GM12864 (cell line): ENCODE measurements at places on chromosomes 4 and X.
A peak's percentile ranks its signal among the peaks of the same experiment; 100 is the strongest.

GRCh38 chr4:42277291-42277690 is 120.0 kb upstream of the SHISA3 start:
- no peak for DNase-seq

GRCh38 chr4:98674404-98675173 is 16.2 kb upstream of the TSPAN5 start:
- DNase-seq: no peak

- no peak for DNase-seq
Observed at GRCh38 chr4:117383468-117383867, 298.1 kb upstream of the TRAM1L1 start.

DNA sequence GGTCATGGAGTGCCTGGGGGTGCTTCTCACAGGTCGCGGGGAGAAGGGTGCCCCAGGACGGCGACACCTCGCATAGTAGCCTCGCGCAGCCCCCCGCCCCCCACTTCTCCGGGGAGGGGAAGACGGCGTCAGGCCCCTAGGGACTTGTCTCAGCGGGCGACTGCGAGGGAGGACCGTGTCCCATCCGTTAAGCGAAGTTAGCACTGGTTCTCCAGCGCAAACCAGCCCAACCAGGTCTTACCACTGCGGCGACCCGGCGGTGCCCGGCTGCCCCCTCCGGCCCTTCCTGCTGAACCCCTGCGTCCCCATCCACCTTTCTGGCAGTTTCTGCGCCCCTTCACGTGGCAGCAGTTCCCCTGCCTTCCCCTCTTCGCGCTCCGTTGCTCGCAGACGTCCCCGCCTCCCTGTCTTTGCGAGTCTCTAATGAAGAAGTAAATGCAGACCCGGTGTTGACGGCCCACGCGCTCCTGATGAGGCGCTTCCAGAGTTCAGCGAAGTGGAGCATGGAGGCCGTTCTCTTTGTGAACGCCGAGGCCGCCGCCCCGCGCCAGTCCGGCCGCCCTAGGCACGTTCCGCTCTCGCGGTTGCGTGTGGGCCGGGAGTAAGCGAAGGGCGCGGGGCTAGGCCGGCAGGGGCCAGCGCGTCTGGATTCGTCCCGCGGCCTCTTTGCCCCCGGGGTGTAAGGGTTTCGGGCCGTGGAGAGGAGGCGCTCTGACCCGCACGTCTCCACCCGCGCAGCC is 3.0 kb downstream of the SLIT2 start:
- no peak for DNase-seq

GRCh38 chr4:85929961-85930665 is 429.7 kb downstream of the MAPK10 start:
- no peak for DNase-seq

DNA sequence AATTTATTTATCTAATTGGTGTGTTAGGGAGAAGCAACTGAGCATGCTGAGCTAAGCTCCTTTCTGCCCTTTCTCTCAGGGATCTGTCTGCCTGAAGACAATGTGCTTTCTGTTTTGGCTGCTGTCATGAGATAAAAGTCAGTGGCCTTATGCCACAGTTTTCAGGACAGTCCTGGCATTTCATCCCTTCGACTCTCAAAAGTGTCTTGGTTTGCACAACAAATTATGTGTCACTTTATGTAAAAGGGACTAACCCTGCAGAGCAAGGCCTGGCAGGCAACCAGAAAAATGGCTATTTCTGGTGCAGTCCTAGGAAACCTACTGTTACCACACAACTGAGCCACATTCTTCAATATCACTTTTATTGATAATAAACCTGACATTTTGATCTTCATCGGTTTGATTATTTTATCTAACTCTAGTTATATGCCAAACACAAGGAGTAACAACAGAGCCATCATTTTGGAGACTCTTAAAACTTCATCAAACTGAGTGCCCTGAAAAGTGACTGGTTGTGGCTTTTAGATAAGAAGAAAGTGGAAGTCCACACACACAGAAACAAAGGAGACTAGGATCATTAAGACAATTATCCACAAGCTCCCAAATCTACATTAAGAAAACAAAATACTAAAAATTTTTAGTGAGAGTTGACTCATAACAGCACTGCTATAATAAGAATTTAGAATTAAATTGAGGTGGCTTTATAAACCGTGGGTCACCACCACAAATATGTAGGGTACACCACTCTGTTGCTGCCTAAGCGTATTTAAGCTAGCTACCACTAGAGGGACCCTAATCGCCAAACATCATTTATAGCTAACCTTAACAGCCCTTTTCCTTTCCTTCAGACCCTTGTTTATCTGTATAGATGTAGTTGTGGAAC is 95.9 kb upstream of the PTPN13 start:
- no peak for DNase-seq

- peak; percentile 53 for DNase-seq
Observed at GRCh38 chr4:71006203-71006907, 12.9 kb downstream of the DCK start.

GRCh38 chr4:8451440-8452182 is 11.0 kb downstream of the TRMT44 start:
- no peak for DNase-seq

DNA sequence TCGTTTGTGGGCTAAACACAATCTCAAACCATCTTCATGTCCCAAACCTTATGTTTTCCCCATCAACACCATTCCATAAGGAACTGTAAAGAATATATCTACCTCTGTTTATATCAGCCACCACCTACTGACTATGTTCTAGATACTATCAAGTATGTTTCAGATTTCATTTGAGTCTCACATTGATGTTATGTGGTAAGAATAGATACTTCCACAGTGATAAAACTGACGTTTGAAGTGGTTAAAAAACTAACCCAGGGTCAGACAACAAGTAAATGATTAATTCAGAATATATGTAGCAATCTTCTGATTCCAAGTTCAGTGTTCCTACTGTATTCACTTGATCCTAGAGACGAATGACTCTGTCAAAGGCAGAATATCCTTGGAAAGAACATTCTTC is 156.8 kb upstream of the RASGEF1B start:
- no peak for DNase-seq

GRCh38 chrX:829145-829544 is 198.6 kb downstream of the SHOX start:
- no peak for DNase-seq

DNA sequence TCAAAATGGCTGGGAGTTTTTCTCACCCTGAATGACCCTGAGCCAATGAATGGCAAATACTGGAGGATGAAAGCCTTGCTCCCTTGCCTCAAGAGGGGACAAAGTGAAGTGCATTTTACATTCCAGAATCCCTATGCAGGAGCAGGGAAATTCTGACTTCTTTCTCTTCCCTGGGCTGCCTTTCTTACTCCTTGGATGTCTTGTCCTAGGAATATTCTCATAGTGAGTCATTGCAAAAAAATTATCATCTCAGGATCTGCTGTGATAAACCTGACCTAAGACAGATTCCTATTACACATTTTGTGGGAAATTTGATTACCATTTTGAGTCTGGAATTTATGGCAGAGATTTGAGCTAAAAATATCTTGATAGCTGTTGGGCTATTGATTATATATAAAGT is 199.9 kb downstream of the TMA16 start:
- DNase-seq: no peak

DNA sequence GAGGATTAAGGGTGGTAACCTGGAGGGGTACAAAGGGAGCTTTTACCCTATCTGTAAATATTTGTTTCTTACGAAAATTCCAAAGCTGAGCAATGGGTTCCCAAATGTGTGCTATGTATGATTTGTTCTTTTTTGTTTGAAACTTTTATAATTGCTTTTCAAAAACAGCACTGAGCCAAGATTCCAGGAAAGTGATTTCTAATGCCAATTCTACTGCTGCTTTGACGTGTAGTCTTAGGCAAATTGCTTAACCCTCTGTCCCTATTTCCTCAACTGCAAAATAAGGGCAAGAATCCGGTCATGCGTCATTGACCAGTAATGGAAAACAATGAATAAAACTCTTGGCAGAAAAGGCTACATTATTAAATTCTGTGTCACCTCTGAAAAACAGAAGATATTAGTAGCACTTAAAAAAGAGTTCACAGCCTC is 454.7 kb downstream of the IL15 start:
- DNase-seq: no peak

DNA sequence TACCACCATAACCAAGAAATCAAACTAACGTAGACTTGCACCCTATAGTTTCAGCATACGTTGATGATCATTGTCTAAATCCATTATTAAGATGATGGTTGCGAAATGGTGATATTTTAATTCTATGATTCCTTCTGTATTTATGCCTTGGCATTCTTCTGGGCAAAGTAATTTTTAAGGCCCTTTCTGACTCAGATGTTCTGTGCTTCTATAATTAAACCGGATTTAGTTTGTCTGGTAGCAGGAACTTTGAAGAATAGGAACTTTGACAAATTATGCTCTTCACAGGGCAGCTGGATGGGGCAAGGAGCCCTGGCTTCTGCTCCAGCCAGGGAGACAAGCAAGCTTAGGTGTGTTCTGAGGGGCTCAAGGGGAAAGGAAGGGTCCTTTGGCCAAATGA is 23.8 kb upstream of the PLAC1 start:
- DNase-seq: no peak

GRCh38 chr4:177740563-177740962 is 298.3 kb upstream of the AGA start:
- DNase-seq: no peak

DNA sequence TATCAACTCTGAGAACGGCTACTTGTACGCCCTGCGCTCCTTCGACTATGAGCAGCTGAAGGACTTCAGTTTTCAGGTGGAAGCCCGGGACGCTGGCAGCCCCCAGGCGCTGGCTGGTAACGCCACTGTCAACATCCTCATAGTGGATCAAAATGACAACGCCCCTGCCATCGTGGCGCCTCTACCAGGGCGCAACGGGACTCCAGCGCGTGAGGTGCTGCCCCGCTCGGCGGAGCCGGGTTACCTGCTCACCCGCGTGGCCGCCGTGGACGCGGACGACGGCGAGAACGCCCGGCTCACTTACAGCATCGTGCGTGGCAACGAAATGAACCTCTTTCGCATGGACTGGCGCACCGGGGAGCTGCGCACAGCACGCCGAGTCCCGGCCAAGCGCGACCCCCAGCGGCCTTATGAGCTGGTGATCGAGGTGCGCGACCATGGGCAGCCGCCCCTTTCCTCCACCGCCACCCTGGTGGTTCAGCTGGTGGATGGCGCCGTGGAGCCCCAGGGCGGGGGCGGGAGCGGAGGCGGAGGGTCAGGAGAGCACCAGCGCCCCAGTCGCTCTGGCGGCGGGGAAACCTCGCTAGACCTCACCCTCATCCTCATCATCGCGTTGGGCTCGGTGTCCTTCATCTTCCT is 2.7 kb downstream of the PCDH10 start:
- DNase-seq: no peak

GRCh38 chr4:155592938-155593297 is 73.7 kb upstream of the GUCY1A1 start:
- no peak for DNase-seq
